Right cardiac atrium (tissue), 5 donors: ENCODE measurements at places on chromosomes 7 and 10. TPM values are rescaled to one million over a fixed set of nuclear protein-coding genes. Genes with fewer than 3 reads are reported as not detected.

SLC25A13 gene
- 4.5 TPM for polyA plus RNA-seq

DNA sequence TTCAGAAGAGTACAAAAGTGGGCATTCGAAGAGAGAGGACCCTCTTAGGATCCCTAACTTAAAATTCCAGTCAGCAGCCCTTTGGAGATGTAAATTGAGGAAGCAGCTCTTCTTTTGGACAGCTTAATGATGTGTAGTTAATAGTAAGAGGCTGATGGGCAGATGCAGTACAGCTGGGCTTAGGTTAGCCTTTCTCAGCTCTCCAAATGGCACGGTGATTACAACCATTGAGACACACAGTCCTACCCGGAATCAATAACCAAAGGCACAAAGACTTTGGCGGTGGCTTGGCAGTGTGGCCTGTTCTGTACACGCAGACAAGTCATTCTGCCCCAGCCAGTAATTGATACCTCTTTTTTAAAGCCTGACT is 26.8 kb downstream of the GAD2 start:
- no peak for DNase-seq

- no peak for DNase-seq
These were observed 332.2 kb downstream of the CCSER2 start for GRCh38 chr10:84660450-84661159.

- no peak for DNase-seq
These were observed 12.3 kb upstream of the GATA3 start for GRCh38 chr10:8041992-8042720.

DNA sequence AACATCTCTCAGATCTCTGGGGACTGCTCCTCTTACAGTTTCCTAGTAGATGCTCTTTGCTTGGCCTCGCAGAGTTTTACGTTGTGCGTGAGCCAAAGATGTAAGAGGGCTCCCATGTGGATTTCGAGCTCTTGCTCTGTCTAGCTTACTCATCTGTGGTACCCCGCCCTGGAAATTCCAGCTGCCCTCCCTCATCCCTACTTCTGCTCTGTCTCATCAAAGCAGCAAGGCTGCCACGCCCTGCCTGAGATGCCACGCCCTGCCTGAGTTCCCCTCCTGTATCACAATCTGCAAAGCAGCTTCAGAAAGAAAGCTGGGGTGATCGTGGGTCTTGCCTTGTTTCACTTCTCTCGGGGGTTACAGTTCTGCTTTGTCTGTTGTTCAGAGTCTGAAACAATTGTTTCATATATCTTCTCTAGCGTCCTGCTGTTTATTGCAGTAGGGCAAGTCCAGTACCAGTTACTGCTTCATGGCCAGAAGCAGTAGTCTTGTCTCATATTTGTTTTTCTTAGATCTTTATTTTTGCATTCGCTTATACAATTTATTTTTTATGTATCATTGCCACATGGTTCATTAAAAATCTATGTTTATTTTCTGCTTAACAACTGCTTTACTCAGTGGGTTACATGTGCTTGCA is 36.1 kb upstream of the CCNY start:
- DNase-seq, result peak; percentile 41

- no peak for DNase-seq
These were observed 5.9 kb downstream of the TAF3 start for GRCh38 chr10:7824251-7824650.

GRCh38 chr7:149188637-149189259 is 6.6 kb upstream of the ZNF282 start:
- DNase-seq, result peak; percentile 60

DNA sequence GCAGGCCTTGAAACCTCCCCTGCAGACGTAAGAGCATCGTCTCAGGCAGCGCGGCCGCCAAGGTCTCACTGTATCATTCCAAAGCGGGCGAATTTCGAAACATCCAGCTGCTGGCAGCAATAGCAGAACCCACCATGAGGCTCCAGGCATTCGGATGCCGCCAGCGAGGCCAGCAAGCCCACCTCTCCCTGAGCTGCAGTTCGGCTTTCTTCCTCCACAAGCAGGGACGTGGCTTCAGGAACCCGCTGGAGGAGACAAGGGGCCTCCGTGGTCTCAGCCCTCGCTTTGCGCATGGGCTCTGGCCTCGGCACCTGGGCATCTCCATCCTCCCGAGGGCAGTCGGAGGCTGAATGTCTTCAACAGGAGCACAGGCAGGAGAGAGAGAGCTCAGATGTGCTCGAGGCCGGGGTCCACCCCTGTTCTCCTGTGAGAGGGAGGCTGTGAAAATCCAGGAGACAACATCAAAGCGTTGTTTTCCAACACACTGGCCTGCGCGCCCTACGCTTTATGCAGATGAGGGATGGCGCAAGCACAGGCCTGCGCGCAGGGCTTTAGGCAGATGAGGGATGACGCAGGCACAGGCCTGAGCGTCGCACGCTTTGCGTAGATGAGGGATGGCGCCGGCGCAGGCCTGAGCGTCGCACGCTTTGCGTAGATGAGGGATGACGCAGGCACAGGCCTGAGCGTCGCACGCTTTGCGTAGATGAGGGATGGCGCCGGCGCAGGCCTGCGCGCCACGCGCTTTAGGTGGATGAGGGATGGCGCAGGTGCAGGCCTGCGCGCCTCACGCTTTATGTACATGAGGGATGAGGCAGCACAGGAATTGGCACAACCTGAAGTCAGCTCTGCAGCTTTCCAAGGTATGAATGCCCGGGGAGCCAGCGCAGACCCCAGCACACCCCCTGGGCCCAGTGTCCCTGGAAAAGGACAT is 103.2 kb downstream of the WDR37 start:
- no peak for DNase-seq

DNA sequence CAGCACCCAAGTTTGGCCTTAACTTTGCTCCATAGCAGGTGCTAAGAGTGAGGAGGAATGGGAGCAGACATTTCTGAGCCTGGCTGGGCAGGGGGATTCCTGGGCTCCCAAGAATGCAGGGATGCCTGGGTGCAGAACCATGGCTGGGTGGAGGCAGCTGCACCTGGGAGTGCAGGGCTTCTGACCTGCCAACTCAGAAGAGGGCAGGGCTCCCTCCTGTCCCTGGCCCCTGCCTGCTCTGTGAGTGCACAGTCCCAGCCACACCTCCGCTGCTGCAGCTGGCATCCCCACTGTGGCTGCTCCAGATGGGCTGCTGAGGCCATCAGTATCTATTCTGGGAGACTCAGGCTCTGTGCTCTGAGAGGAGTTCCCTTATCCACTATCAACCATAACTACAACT is 747.4 kb upstream of the VSTM2A start:
- no peak for DNase-seq
